ENCODE measurements at places on chromosomes 2 and 18.

DNA sequence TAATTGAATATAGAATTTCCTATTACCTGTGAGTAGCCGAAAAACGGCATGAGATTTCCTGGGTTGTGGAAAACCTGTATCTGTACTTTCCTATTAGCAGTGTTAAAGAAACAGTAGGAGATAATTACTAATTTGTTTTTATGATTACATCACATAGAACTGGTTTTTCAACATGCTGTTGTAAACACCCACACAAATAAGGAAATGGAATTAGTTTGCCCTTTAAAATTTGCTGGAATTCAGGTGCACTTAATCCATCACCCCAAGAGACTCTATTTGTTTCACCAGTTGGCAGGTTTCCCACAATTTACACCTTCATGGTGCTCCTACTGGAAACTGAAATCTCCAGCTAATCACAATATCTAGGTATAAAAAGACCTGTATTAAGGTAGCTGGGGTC lies 274.1 kb upstream of the SLC8A1 start:
- no peak for DNase-seq

DNA sequence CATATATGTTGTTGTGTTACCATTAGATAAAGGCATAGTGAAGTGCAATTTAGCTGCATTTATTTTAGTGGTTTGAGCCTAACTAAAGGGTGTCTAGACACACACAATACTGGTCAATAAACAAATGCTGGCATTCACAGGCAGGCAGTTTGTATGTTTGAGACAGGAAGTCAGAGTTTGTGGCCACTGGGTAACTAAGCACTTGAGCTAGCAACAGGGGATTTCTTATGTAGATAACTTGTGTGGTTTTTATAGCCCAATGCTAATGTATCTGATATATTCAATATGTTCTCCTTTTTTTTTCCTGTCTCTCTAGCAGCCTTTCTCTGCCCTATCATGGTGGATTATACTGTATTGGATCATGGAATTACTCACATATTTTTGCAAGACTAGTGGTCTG lies 38.1 kb downstream of the LRRTM4 start:
- no peak for DNase-seq

- DNase-seq = no peak
Measured at GRCh38 chr2:16746329-16746728, 80.7 kb upstream of the CYRIA start.

- no peak for DNase-seq
Measured at GRCh38 chr18:23012249-23012648, 79.1 kb downstream of the RBBP8 start.

DNA sequence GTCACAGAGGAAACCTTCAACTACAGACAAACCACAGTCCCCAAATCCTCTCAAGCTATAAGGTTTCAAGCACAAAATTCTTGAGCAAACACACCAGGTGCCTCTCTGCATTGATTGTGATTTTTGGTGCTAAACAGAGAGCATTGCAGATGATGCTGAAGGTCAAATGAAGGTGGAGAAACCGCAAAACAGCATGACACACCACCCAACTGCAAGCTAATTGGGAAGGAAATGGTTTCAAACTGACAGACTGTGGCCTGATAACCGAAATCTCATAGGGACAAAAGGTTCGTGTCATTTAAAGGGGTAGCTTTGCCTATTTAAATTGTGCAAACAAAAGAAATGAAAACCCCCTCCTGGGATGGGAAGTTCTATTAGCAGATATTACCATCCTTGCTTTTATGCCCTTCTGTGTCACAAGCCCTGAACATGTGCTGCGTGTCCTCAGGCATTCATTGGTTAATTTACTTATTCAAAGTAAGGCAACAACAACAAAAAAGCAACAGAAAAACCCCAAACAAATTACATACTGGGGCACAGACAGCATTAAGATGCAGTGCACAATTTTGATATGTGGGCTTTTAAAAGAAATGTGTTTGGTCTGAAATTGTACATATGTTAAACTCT lies 154.9 kb downstream of the AQP4 start:
- no peak for DNase-seq

DNA sequence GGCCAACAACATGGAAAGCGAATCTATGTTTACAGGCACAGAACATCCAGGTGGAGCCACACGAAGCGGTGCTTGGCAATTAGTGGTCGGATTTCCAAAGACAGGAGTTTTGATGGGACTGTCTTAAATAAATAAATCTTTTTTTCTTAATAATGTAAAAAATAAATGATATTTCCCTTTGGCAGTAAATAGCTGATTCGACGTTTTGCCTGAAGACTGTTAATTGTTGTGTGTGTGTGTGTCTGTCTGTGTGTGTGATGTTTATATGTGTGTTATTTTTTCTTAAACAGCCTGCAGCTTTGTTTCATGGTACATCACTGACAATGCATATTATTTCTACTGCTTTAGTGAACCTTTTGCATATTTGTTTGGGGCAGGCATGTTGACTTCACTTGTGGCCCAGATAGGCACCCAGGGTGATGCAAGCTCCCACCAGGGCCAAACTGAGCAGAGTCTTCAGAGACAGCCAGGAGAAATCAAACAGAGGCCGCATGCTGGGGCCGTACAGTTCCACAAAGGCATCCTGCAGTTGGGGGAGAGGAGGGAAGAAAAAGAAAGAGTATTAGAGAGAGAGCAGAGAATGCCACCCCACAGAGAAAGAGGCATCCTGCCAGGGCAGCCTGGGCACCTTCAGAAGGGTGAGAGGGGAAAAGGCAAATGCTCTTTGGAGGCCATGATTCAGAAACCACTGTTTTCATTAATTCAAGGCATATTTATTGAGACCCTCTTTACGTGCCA lies 191.2 kb downstream of the BCL2 start:
- no peak for DNase-seq

DNA sequence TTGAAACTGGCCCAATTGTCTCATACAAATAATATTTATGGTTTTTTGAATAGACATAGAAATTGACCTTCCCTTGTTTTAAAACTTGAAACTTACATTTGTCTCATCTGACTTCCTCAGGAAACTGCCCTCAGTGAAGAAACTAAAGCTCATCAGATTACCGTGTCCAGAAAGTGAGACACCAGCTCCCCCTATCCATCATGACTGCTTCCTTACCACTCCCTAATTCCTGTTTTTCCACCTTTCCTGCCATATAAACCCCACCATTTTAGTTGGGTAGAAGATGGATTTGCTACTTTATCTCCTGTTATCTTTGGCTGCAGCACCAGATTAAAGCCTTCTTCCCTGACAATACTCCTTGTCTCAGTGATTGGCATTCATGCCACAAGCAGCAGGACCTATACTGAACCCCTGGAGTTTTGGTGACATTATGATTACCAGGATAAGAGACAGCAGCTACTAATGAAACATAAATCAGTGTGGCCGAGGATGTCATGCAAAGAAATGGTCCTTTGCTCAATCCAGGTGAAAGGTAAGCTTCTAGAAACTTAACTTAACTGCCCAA lies 1627.6 kb upstream of the ZEB2 start:
- DNase-seq = no peak

GRCh38 chr2:37500031-37500430 lies 155.6 kb downstream of the QPCT start:
- no peak for DNase-seq

- DNase-seq = no peak
Measured at GRCh38 chr2:75595541-75596395, 35.0 kb upstream of the EVA1A start.

- DNase-seq = peak; percentile 52
Measured at GRCh38 chr2:127107622-127107999, 657 bp upstream of the BIN1 start.

DNA sequence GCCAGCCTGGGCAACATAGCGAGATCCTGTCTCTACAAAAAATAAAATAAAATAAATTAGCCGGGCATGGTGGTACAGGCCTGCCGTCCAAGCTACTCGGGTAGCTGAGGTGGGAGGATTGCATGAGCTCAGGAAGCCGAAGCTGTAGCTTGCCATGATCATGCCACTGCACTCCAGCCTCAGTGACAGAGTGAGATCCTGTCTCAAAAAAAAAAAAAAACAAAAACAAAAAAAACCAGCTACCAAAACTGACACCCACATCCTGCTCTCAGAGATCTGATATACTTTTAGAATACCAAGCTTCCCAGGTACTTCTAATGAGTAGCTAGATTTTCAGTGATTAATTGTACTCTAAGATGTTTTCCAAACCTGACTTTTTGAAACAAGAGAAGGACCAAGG lies 74.0 kb downstream of the TTC27 start:
- no peak for DNase-seq

- no peak for DNase-seq
Measured at GRCh38 chr2:105952131-105952530, 207.4 kb downstream of the NCK2 start.

- DNase-seq = no peak
Measured at GRCh38 chr2:200681697-200682096, 95.9 kb downstream of the AOX1 start.

GRCh38 chr18:1014951-1015624 lies 110.4 kb downstream of the ADCYAP1 start:
- no peak for DNase-seq

GRCh38 chr2:126946318-126947102 lies 47.8 kb downstream of the TEX51 start:
- DNase-seq = no peak

- no peak for DNase-seq
Measured at GRCh38 chr2:46435796-46436360, 43.5 kb upstream of the TMEM247 start.

DNA sequence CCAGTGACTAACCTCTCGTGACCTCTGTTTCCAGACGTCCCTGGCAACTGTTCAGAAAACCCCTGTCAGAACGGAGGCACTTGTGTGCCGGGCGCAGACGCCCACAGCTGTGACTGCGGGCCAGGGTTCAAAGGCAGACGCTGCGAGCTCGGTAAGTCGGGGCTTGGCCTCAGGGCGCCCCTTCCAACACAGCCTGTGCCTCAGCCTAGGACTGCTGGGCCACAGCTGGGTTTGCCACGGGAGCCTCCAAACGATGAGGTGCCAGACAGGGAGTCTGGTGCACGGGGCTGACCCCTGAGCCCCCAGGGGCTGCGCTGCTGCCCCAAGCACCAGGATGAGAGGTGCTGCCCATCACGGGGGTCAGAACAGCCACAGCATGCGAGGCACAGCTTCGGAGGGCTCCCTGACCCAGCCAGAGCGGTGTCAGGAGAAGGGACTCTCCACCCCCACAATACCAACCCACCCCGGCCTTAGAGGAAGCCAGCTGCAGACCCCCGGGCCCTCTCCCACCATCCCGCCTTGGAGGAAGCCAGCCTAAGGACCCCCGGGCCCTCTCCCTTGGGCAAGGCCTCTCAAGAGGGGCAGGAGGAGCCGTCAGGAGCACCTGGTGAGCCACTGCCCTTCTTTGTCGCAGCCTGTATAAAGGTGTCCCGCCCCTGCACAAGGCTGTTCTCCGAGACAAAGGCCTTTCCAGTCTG lies 20.3 kb downstream of the MTERF4 start:
- DNase-seq = peak; percentile 72

Measured in small intestine (tissue), 16 donors.